KBM-7 (cell line): ENCODE measurements at places on chromosomes 7 and 10.

DNA sequence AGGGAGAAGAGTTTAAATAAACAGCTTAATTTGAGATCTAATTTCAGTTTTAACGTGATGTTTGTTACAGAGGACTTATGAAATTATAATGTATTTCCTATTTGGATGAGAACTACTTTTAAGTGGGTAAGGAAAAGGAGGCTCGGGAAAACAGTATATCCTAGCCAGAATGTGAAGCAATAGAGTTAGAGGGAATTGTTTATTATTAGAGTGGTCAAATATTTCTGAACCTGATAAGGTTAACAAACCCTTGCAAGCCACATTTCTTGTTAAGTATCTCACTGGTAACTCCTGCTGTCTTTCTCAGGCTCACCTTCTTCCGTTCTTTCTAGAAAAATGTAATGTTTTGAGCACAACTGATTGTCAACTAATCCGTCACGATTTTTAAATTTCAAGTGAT is 335.1 kb upstream of the MBL2 start:
- no peak for DNase-seq

DNA sequence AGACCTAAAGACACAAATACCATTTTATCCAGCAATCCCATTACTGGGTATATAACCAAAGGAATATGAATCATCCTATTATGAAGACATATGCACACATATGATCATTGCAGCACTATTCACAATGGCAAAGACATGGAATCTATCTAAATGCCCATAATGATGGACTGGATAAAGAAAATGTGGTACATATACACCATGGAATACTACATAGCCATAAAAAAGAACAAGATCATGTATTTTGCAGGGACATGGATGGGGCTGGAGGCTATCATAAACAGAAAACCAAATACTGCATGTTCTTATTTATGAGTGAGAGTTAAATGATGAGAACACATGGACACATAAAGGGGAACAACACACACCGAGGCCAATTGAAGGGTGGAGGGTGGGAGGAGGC is 3.8 kb downstream of the MACC1 start:
- no peak for DNase-seq

DNA sequence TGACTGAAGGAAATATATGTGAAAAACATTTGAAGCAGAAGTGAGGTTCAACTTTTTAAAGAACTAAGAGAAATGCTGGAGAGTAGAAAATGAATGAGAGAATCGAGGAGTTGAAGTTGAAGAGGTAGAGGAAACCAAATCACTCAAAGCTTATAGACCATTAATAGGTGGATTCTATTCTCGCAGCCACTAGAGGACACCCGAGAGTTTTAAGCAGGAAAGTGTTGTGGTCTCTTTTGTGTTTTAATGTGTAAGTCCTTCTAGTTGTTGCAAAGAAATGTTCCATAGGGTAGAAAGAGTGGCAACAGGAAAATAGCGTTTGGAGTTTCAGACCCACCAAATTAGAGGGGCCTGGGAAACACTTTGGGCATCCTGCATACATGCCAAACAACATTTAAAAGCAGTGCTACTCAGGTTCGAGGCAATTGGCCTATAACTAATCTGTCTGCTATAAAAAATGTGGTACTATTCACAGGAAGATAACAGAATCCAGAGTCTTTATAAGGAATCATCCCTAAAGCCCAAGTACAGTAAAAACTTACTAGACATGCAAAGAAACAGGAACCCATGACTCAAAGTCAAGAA is 75.3 kb upstream of the TAS2R16 start:
- DNase-seq = peak; percentile 14

DNA sequence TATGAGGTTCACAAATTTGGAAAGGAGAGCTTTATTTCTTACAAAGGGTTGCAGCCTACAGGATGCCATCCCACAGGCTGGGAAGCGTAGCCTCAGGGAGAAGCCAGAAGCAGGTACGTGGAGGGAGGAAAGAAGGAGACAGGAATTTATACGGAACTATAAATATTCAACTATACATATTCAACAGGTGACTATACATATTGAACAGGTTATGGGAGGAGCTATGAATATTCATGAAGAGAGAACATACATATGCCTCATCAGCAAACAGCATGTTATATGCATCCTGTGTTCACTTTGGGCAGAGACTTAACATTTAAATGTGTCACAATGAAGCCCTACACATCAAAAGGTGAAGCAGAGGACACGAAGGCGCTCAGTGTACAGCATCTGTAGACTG is 40.5 kb upstream of the LMTK2 start:
- no peak for DNase-seq

DNA sequence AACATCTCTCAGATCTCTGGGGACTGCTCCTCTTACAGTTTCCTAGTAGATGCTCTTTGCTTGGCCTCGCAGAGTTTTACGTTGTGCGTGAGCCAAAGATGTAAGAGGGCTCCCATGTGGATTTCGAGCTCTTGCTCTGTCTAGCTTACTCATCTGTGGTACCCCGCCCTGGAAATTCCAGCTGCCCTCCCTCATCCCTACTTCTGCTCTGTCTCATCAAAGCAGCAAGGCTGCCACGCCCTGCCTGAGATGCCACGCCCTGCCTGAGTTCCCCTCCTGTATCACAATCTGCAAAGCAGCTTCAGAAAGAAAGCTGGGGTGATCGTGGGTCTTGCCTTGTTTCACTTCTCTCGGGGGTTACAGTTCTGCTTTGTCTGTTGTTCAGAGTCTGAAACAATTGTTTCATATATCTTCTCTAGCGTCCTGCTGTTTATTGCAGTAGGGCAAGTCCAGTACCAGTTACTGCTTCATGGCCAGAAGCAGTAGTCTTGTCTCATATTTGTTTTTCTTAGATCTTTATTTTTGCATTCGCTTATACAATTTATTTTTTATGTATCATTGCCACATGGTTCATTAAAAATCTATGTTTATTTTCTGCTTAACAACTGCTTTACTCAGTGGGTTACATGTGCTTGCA is 36.1 kb upstream of the CCNY start:
- peak; percentile 7 for DNase-seq

GRCh38 chr10:24694086-24694485 is 29.6 kb downstream of the ARHGAP21 start:
- DNase-seq = no peak

- no peak for DNase-seq
Measured at GRCh38 chr10:61588770-61589211, 73.9 kb upstream of the CABCOCO1 start.

GRCh38 chr10:24463611-24464426 is 254.9 kb downstream of the KIAA1217 start:
- no peak for DNase-seq

DNA sequence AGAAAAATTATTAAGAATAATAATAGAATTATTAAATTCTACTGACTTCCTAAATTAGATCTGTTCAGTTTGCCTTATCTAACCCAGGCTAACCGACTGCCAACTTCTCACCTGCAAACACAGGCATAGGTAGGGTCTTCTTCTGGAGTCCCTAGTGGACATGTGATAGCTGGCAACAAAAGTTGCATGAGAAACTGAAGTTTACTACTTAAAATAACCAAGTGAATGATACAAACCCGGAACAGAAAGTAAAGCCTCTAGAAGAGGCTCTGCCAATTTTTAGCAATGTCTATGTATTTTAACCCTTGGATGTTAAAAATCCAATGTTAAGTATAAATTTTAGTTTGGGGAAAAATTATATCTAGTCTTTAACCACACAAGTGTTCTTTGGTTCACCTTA is 37.6 kb downstream of the NDUFB2 start:
- DNase-seq = no peak

GRCh38 chr10:87915406-87915805 is 52.0 kb downstream of the PTEN start:
- no peak for DNase-seq

DNA sequence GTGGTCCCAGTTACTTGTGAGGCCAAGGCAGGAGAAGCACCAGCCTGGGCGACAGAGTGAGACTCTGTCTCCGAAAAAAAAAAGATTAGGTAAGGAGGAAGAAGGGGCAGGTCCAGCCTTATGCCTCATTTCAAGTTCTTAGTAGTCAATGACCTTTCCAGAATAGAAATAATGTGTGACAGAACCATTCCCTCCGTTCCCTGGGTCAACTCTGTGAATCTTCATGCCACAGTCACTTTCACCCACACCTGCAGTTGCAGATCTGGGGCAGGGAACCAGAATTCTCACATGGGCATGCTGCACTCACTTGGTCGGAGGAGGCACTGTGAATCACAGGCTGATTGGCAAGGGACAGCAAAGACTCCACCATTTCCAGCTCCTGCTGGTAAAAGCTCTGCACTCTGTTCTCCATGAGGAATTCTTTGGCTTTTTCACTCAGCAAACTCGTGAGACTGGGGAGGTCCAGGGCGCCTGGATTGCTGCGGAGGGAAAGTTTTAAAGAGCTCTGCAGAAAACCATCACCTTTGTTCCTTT is 20.7 kb downstream of the STN1 start:
- DNase-seq = no peak

DNA sequence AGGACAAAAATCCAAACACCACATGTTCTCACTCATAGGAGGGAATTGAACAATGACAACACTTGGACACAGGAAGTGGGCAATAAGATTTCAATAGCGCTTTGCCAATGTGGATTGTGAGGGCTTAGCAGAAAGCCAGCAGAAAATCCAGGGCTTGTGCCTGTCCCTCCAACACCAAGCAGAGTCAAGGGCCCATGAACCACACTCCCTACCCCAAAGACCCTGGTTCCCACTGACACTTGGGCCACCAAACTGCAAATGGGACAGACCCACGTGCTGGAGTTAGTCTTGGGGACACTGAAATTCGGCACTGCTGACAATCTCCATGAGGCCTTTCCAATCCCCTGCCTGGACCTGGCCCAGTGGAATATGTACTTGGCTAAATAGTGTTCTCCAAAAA is 67.0 kb downstream of the GRID1 start:
- no peak for DNase-seq

DNA sequence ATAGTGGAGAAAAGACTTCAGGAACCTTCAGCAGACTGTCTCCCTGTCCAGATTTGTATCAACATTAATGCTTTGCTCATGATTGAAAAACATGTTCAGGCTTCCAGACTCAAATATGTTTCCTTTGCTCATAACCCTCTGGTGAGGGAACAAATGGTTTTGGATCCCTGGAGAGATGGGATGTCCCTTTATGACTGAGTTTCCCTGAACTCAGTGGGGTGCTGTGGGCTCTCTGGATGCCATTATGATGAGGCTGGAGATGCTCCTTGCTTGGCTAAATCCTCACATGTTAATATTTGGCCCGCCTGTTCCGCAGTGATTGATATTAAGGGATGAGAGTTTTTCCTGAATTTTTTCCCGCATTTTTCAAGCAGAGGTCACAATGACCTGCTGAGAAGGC is 749.4 kb downstream of the SUGCT start:
- no peak for DNase-seq

DNA sequence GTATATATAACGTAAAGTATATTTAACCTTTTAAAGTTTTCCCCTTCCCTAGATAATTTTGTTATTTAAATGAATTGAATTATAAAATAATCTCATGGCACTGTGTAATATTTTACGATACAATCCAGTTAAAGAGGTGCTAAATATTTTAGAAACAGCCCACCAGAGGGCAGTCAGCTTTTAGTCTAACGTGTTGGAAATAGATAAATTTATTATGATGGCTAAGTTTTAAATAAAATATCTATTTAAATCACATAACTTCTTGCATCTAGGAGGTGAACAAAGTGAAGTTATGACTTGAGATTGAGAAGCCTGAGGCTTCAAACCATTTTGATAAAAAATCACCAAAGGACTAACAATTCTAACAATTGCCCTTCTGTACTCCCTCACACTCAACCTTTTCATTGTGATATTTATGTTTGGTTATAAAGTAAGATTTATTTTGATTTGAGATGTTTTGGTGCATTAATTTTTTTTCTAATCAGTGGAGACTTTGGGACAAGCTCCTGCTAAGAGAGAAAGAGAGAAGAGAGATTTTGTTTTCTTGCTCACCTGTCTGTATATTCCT is 171.5 kb upstream of the SP4 start:
- peak; percentile 18 for DNase-seq

- no peak for DNase-seq
Measured at GRCh38 chr7:157667261-157667660, 330.5 kb downstream of the DNAJB6 start.

DNA sequence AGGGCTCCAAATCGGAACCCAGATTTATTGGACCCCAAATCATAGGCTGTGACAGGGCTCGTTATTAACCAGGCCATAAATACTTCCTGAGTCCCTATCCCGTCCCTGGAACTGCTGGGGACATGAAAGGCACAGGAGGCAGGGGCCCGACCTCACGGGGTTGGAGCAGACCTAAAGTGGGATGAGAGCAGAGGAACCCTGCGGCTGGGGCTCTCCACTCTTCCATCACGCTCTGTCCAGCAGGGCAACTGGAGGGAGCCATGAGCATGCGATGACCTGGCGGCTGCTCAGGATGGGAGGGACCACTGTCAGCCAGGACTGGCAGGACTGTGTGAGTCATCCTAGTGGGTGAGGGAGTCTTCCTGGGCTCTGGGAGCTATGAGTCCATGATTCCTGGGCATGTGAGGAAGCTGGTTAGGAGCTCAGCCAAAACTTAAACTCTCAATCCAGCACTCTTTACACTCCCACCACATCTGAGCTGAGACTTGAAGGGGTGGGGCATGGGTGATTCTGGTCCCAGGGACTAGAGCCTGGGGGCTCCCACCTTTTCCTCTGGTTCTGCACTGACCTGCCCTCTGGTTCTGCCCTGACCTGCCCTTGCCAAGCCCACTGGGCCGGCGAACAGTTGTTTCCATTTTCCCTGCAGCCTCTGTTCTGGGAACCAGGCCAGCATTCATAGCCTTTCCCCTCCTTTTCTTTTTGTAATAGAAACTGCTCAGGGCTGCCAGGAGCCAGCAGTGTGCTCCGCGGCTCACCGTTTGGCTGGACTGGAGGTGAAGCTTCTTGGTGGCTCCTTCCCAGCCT is 47.1 kb downstream of the SYPL1 start:
- DNase-seq = no peak

DNA sequence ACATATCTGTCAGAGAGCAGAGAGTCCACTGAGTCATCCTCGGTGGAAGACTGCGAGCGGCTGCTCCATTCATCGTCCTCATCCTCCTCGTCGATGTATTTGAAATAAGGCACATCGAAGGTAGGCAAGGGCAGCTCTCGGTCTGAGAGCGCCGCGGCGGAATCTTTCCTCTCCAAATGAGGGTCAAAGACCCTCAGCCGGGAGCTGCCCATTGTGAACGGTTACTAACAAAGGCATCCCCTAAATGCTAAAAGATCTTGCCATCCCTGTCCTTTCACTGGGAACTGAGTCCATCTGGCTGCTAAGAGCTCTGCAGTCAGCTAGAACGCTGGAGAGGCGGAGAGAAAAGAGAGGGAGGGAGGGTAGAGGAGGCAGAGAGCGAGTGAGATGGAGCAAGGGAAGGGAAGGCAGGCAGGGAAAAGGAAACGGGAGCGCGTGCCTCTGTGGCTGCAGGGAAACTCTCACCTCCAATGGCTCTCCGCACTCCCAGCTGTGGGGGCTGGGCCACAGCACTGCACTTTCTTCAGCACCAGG is 163.4 kb downstream of the RAPGEF5 start:
- DNase-seq = no peak

- peak; percentile 23 for DNase-seq
Measured at GRCh38 chr7:32879460-32879859, 12.1 kb downstream of the KBTBD2 start.
